ENCODE measurements at places on chromosomes 13 and 19.

DNA sequence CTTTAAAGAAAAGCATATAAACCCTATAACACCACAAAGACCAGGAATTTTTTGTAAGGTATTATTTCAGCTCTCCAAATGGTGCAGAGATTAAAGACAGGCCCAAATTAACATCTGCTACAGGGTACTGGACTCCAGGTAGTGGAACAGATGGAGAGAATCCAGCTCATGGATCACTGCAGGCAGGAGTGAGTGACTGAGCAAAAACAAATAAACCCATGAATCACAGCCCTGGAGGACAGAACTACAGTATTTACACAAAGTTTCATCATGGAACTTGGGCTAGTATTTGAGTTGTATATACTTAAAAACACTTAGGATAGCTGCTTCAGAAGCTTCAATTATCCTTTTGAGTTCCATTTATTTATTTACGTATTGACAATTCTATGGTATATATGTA is 132.8 kb upstream of the SPRY2 start:
- DNase-seq, result no peak

DNA sequence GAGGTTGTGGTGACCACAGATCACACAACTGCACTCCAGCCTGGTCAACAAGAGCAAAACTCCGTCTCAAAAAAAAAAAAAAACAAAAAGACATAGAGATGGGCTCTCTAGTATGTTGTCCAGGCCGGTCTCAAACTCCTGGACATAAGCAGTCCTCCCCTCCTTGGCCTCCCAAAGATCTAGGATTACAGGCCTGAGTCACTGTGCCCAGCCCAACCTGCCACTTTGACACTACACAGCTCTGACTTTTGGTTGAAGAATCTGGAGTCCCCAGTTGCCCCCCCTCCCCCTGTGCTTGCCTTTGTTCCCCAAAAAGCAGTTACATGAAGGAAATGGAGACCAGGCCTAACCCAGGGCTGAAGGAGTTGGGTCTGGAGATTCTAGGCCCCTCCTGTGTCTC is 12.9 kb downstream of the CARM1 start:
- peak; percentile 55 for DNase-seq

DNA sequence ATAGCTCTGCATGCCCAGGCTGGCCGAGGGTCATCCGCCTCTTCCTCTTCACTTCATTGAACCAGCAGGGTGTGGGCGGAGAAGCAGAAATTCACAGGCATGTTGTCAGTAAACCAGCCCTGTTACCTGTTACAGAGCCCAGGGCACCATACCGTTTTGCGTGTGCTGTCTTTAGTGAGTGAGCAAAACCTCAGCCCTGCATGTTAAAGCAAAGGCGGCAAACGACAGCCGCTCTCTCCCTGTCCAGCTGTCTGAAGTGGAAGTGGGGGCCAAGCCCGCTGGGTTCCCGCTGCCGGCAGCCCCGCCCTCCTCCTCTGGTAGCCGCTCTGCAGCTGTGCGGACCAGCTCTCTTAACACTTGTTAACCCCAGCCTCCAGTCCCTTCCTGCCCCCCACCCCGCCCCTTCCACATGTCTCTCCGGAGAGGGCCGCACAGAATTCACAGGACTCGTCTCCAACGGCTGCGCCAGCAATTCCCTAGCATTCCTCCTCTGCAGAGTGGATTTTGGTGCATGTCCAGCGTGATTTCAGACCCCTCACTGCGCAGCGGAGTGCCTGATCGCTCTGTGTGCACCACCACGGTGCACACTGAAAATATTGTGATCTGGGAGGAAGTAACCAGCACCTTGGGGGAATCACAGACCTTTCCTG is 12.7 kb downstream of the KLHL26 start:
- DNase-seq, result no peak

GRCh38 chr13:27383104-27383921 is 41.1 kb upstream of the GTF3A start:
- DNase-seq, result no peak

GRCh38 chr19:46125447-46125846 is 959 bp upstream of the IGFL3 start:
- DNase-seq, result no peak

DNA sequence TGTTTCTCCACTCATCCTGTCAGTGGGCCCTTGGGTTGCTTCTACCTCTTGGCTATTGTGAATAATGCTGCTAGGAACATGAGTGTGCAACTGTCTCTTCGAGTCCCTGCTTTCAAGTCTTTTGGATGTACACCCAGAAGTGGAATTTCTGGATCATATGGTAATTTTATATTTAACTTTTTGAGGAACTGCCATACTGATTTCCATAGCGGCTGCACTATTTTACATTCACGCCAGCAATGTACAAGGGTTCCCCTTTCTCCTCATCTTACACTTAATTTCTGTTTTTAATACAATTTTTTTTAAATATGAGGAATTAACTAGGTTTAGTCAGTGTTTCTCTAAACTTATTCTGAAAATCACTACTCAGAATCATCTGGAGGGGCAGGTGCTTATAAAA is 24.2 kb upstream of the SLC46A3 start:
- no peak for DNase-seq

GRCh38 chr19:15701757-15702533 is 25.9 kb upstream of the OR10H2 start:
- no peak for DNase-seq

- DNase-seq, result no peak
These were observed 999.4 kb downstream of the UQCRFS1 start for GRCh38 chr19:28213470-28214082.

DNA sequence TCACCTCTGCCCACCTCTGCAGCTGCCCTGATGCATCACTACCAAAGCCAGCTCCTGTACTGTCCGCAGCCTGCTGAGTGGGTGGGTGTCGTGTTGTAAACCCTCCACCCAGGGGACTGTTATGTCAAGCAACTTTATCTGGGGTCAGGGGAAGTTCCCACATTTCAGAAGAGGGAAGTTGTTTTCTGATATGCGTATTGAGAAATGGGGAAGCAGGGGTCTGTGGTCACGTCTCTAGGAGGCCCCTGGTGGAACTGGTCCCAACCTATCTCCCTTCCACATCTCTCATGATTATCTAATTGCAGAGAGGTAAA is 31.2 kb downstream of the CLEC17A start:
- no peak for DNase-seq

- no peak for DNase-seq
These were observed 16.4 kb upstream of the IGFL1 start for GRCh38 chr19:46213156-46213555.

GRCh38 chr19:47676811-47677210 is 36.4 kb upstream of the EHD2 start:
- no peak for DNase-seq

DNA sequence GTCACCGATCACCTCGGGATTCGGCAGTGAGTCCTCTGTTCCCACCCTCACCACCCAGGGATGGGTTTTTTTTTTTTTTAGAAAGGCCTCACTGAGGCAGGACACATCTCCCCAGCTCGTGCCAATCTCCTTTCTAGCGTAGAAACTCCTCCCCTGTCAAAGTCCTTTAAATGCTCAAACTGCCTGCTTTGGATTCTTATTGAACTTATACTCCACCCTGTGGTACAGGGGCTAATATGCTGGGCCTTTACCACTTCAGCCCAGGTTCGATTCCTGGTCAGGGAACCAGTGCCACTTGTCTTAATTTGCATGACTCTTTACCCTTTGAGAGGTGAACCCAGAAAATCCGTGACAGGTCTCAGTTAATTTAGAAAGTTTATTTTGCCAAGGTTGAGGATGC is 8.3 kb upstream of the ZNF14 start:
- no peak for DNase-seq

GRCh38 chr13:25218019-25218418 is 45.9 kb upstream of the AMER2 start:
- no peak for DNase-seq

GRCh38 chr13:48210178-48210577 is 22.8 kb upstream of the ITM2B start:
- DNase-seq, result no peak

- no peak for DNase-seq
These were observed 5.0 kb upstream of the EID2 start for GRCh38 chr19:39544911-39545310.

DNA sequence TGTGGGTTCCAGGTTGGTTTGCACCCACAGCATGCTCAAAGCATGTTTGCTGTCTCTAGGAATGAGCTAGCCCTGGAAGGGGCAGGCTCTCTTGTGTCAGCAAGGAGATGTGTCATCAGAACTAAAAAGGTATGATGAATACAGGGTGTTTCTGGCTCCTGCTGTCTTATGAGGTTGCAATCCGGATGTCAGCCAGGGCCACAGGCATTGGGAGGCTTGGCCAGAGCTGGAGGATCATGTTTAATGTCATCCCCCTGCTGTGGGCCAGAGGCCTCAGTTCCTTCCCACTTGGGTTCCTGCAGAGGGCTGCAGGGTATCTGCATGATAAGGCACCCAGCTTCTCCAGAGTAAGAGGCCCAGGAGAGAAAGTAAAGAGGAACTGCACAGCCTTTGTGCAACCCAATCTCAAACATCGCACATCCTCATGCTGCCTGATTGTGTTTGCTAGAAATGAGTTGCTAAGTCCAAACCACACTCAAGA is 193.6 kb downstream of the COL4A1 start:
- DNase-seq, result no peak

DNA sequence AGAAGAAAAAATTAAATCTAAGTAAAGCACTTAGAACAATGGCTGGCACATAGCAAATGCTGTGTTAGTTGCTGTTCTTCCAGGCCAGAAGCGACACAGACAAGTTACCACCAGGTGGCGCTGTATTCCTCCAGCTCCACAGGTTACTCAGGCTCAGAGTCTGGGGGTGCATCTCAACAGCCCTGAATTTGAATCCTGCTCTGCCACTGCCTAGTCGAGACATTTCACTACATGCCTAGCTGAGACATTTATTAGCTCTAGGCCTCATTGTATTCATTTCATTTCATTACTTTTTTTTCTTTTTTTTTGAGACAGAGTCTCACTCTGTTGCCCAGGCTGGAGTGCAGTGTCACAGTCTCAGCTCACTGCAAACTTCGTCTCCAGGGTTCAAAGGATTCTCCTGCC is 16.4 kb upstream of the CYP2B6 start:
- DNase-seq, result peak; percentile 89

DNA sequence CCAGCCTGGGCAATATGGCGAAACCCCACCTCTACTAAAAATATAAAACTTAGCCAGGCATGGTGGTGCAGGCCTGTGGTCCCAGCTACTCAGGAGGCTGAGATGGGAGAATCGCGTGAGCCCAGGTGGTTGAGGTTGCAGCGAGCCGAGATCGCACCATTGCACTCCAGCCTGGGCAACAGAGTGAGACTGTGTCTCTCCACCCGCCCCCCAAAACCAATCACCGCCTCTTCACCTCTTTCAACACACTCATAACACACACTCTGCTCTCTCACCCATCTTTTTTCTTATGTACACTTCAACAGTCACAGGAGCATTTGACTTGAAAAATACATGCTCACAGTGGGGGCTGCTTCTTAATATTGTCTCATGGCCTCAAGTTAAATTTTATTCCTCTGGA is 76.8 kb downstream of the ESD start:
- DNase-seq, result no peak

DNA sequence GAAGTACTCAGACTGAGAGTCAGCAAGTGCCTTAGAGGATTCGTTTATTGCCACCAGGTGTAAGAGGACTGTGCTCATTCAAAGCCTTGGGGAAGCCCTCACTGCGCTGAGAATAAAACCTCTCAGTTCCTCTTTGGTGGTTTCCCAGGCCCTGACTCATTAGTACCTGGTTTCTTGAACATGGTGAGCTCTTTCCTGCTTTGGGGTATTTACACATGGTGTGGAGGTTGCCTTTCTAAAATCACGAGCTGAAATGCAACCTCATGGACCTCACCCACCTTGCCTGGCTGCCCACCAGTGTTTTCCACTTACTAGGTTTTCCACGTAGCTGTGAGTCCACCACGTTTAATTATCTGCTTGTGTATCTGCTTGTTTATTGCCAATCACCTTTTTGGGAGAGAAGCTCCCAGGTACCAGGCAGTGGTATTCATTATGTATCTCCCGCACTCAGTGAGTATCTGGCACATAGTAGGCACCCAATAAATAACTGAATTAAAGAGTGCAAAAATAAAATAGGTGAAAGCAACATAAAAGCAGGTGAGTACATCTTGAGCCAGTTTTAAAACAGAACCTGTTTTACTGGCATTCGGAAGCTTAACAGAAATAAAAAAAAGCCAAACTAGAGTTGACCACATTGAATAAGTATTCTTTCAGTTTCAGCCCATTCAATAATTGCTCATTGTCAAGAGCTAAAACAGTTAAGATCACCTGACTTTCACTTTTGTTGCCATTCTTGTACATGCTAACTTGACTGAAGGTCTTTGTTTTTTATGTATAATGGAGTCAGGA is 533.0 kb downstream of the MYO16 start:
- no peak for DNase-seq

GRCh38 chr13:90717451-90717936 is 630.0 kb upstream of the MIR17HG start:
- no peak for DNase-seq

- DNase-seq, result no peak
These were observed 262.1 kb downstream of the DCT start for GRCh38 chr13:94217370-94217769.

GRCh38 chr13:29688193-29688592 is 92.7 kb upstream of the SLC7A1 start:
- no peak for DNase-seq

DNA sequence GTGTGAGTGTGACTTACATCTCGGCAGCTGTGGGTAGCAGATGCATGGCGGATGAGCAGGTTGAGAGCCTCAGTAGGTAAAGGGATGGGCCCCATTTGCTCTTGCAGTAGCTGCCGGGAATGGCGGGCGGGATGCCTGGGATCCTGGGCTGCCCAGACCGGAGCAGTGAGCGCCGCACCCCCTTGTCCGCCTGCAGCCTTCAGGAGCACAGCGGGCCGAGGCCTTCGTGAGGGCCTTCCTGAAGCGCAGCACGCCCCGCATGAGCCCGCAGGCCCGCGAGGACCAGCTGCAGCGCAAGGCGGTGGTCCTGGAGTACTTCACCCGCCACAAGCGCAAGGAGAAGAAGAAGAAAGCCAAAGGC is 4.1 kb downstream of the POP4 start:
- DNase-seq, result no peak

DNA sequence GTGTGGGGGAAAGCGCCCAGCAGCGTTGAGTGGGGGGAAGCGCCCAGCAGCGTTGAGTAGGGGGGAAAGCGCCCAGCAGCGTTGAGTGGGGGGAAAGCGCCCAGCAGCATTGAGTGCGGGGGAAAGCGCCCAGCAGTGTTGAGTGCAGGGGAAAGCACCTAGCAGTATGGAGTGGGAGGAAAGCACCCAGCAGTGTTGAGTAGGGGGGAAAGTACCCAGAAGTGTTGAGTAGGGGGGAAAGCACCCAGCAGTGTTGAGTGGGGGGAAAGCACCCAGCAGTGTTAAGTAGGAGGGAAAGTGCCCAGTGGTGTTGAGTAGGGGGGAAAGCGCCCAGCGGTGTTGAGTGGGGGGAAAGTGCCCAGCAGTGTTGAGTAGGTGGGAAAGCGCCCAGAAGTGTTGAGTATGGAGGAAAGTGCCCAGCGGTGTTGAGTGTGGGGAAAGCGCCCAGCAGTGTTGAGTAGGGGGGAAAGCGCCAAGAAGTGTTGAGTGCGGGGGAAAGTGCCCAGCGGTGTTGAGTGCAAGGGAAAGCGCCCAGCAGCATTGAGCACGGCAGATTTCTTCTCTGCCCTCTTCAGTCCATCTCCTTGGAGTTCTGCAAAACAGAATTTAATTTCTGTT is 138.4 kb downstream of the ATP11A start:
- DNase-seq, result no peak
